ENCODE measurements at places on chromosomes 6 and 20. TPM values are rescaled to one million over a fixed set of nuclear protein-coding genes. Genes with fewer than 3 reads are reported as not detected.

The BNIP5 gene
- total RNA-seq, result not detected

DNA sequence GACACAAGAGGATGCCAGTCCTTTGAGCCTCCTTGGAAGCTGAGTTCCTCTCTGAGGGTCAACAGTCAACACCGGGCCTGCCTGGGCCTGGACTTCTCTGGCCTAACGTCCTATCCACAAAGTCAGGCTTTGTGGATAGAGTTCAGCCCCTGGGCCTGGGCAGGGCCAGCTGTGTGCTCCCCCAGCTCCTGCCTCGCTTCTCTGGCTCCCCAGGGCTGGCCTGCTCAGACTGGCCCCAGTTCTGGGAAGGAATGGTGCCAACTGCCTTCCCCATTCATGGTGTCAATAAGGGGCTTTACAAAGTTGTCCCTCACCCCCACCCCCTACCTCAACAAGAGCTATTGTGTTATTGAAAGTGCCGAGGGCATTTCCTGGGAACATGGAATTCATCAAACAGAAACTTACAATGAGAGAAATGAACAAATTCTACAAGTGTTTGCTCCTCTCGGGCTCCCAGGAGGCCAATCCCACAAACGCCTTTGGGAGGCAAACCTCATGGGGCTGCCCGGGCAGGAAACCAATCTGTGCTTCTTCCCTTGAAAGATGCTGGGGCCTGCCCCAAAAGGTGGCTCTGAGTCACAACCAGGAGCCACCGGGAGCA is 26.5 kb upstream of the PPP1R14C start:
- no peak overlapping the region for H3K27ac ChIP-seq
- no peak overlapping the region for H3K4me3 ChIP-seq
- no peaks in the 10 kb centered on the region for H3K36me3 ChIP-seq

GRCh38 chr6:97312241-97312640 is 29.2 kb upstream of the MMS22L start:
- H3K4me1 ChIP-seq, result no peaks in the 10 kb centered on the region
- no peaks in the 10 kb centered on the region for H3K27me3 ChIP-seq
- DNase-seq, result no peak

The EPPIN gene
- total RNA-seq, result not detected

DNA sequence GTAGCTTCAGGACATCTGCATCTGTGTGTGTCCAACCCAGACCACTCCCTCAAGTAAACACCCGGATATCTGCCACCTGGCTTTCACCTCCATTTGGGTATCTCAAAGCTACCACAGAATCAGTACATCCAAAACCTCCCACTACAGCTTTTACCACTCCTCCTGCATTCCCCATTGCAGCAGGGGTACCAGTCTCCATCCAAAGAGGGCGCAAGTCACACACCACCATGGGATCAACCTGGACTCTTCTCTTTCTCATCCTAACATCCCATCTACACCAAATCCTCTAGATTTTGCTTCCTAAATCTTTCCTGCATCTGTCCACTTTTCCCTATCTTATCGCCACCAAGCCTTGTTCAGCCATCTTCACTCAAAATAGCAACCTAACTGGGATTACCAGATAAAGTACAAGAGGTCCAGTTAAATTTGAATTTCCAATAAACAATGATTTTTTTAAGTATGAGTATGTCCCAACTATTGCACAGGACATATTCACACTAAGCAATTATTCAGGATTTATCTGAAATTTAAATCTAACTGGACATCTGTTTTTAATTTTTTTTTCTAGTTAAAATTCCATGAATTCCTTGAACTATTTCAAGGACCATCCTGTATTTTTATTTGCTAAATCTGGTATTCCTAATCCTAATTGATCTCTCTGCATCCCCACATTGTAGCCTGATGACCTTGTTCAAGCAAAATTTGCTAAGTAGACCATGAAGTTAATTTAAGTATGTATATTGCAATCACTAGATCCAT is 164.3 kb upstream of the MLN start:
- H3K27me3 ChIP-seq, result peaks cover 61% of the 10 kb centered on the region
- DNase-seq, result no peak
- H3K4me1 ChIP-seq, result no peaks in the 10 kb centered on the region
- H3K27ac ChIP-seq, result no peak overlapping the region
- H3K4me3 ChIP-seq, result no peak overlapping the region

DNA sequence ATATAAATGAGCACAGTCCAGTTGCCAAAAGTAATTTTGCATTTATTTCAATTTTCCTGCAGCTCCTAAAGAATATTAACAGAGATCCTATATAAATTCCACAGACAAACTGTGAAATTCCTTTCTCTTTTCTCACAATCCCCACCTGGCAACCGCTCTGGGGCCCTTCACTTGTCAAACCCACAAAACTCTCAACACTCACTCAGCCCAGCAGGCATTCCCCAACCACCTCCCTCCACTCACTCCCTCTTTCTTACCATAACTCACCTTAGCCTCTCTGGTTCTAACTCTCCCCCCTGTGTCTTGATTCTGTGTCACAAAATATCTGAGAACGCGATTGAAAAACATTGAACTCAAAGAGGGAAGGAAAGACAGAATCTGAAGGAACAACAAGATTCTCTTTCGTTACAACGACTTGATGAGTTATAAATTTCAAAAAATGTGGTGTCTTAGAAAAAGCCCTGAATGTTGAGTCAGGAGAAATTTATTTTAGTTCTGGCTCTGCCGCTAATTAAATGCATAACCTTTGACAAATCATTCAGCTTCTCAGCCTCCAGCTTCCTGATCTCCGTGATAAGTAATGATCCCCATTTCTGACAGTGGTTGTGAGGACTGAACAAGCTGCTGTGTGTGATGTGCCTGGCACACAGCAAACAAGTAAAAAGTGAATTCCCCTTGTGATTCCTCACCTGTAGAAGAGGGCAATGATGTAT is 87.9 kb downstream of the UNC5CL start:
- H3K27ac ChIP-seq, result peak overlapping the region; percentile 76
- peaks cover 4% of the 10 kb centered on the region for H3K36me3 ChIP-seq
- peaks cover 59% of the 10 kb centered on the region for H3K27me3 ChIP-seq
- no peak for DNase-seq
- no peak overlapping the region for H3K4me3 ChIP-seq
- peaks cover 6% of the 10 kb centered on the region for H3K4me1 ChIP-seq

- H3K36me3 ChIP-seq, result no peaks in the 10 kb centered on the region
- DNase-seq, result no peak
- no peaks in the 10 kb centered on the region for H3K4me1 ChIP-seq
- H3K27ac ChIP-seq, result no peak overlapping the region
- peak overlapping the region; percentile 39 for H3K4me3 ChIP-seq
Measured at GRCh38 chr6:112879920-112880413, 532.8 kb downstream of the RFPL4B start.

GRCh38 chr6:163962627-163963117 is 548.2 kb downstream of the QKI start:
- no peak for DNase-seq
- no peak overlapping the region for H3K4me3 ChIP-seq
- peaks cover 35% of the 10 kb centered on the region for H3K27me3 ChIP-seq

DNA sequence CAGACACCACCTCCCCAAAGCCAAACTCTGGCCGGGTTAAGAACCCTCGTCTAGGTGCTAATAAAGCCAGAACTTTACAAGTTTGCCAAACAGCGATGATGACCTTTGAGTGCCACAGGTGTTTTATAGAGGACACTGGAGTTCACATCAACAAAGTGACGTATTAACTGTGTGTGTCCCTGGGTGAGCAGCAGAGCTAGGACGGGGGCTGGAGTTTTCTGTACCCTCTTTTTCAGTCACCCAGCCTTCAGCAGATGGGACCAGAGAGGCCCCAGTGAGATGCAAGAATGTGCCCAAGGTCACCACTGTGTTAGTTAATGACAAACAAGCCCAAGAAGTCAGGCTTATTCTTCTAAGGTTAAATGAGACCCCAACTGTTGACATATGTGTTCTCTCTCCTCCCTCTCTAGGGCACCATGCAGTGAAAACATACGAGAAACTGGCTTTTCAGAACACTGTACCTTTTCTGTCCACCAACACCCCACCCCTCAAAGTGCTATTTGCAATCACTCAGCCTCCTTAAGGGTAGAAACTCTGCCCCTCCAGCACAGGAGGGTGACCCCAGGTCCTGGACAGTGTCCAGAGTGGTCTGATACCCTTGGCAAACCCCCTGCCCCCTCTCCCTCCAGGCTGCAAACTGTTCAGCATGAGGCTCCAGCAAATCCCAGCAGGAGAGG is 5.2 kb downstream of the SDC4 start:
- H3K4me3 ChIP-seq, result no peak overlapping the region
- no peak for DNase-seq
- no peaks in the 10 kb centered on the region for H3K27me3 ChIP-seq

The ZMYND8 gene
- 50.3 TPM for total RNA-seq

DNA sequence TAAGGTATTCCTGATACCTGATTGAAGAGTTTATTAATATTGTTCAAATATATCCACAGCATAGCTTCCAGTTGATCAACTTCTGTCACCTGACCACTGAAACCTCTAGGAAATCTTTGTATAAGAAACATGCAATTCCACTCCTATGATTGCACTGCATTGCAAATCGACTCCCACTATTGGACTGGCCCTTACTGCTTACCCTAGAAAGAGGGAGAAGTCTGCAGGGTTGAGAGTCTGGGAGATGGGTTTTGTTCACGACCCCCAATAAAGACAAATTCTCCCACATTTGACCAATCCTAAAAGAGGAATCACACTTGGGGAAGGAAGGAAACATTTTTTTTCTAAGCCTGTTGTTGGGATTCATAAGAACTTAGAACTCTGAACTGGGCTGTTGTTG is 43.7 kb downstream of the TNFRSF21 start:
- peaks cover 9% of the 10 kb centered on the region for H3K27me3 ChIP-seq
- H3K36me3 ChIP-seq, result no peaks in the 10 kb centered on the region
- H3K4me3 ChIP-seq, result no peak overlapping the region
- DNase-seq, result no peak
- H3K27ac ChIP-seq, result no peak overlapping the region
- H3K4me1 ChIP-seq, result no peaks in the 10 kb centered on the region

The GINS1 gene
- total RNA-seq, result 0.39 TPM

DNA sequence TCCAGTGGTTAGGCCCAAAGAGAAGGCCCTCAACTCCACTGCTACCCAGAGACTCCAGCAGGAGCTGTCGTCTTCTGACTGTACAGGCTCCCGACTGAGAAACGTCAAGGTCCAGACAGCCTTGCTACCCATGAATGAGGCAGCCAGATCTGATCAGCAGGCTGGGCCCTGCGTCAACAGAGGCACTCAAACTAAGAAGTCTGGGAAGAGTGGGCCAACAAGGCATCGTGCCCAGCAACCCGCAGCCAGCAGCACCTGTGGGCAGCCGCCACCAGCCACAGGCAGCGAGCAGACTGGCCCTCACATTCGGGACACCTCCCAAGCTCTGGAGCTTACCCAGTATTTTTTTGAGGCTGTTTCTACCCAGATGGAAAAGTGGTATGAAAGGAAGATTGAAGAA is 8.1 kb downstream of the LYRM2 start:
- no peak overlapping the region for H3K4me3 ChIP-seq
- DNase-seq, result no peak
- no peak overlapping the region for H3K27ac ChIP-seq
- H3K36me3 ChIP-seq, result peaks cover 11% of the 10 kb centered on the region
- H3K27me3 ChIP-seq, result no peaks in the 10 kb centered on the region

The NKX2-2 gene
- not detected for total RNA-seq

GRCh38 chr20:13756551-13756950 is 28.2 kb downstream of the ESF1 start:
- H3K27me3 ChIP-seq, result no peaks in the 10 kb centered on the region
- H3K4me3 ChIP-seq, result no peak overlapping the region
- no peak overlapping the region for H3K27ac ChIP-seq
- no peak for DNase-seq

GRCh38 chr6:112150363-112150762 is 63.0 kb downstream of the FAM229B start:
- DNase-seq, result no peak
- no peaks in the 10 kb centered on the region for H3K36me3 ChIP-seq
- no peak overlapping the region for H3K27ac ChIP-seq
- H3K27me3 ChIP-seq, result peaks cover 23% of the 10 kb centered on the region

DNA sequence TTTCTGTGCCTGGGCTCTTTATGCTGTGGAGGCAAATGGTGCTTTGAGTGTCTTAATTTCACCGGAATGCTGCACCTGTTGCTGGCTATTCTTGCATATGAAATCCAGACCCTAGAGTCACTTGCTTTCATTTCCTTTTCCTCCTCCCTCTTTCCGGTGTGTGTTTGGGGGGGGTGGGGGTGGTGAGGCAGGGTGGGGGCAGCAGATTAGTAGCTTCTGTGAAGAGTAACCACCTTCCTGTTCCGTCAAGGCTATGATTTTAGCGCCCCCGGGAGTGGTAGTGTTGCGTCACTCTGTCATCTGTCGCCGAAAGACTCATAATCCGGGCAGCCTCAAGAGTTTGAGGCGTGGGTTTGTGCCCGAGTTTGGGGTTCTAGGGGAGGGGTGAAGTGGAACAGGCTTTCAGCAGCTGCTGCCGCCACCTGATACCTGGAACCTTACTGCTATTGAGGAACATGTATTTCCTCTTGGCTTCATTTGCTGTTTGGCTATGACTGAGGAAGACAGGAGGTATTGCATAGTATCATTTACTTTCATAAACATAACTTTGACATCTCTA is 49.1 kb downstream of the UTRN start:
- H3K36me3 ChIP-seq, result no peaks in the 10 kb centered on the region
- H3K27me3 ChIP-seq, result no peaks in the 10 kb centered on the region
- peak overlapping the region; percentile 92 for H3K27ac ChIP-seq
- peak overlapping the region; percentile 81 for H3K4me3 ChIP-seq
- peak; percentile 23 for DNase-seq

GRCh38 chr20:52841003-52841402 is 131.2 kb upstream of the TSHZ2 start:
- DNase-seq, result no peak
- H3K4me3 ChIP-seq, result no peak overlapping the region
- peaks cover 2% of the 10 kb centered on the region for H3K4me1 ChIP-seq
- H3K27me3 ChIP-seq, result peaks cover 34% of the 10 kb centered on the region
- H3K36me3 ChIP-seq, result peaks cover 2% of the 10 kb centered on the region

The PAK5 gene
- total RNA-seq, result not detected

DNA sequence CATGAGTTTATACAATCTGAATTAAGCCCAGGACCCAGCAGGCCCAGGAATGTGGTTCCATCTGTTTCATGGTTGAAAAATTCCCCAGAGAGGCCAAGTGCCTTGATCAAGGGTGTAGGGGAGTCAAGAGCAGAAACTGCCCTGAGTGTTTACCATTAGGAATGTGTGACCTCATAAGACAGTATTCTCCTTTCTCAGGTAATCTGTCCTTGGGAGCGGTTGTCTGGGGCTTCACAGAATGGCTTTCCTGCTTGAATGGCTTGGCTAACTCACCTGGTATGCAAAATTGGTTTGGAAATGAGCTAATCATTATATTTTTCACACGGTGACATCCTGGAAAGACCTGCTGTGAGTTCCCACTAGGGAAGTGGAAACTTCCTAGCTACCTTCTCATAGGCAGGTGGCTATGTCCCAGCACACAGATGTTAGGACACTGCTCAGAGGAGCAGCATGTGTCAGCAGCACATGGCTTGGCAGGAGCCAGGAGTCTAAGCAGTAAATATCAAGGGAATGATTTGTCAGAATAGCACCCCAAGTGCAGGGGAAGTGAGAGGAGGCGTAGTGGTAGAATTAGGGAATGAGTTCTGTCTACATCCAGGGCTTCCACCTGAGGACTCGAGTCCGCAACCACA is 17.7 kb downstream of the CLIC5 start:
- peaks cover 8% of the 10 kb centered on the region for H3K4me1 ChIP-seq
- no peaks in the 10 kb centered on the region for H3K27me3 ChIP-seq
- no peak for DNase-seq
- peaks cover 2% of the 10 kb centered on the region for H3K36me3 ChIP-seq
- no peak overlapping the region for H3K27ac ChIP-seq
- H3K4me3 ChIP-seq, result no peak overlapping the region

- H3K27me3 ChIP-seq, result no peaks in the 10 kb centered on the region
- no peak overlapping the region for H3K27ac ChIP-seq
- H3K4me1 ChIP-seq, result no peaks in the 10 kb centered on the region
- H3K4me3 ChIP-seq, result no peak overlapping the region
- no peaks in the 10 kb centered on the region for H3K36me3 ChIP-seq
Measured at GRCh38 chr20:53434662-53435061, 159.0 kb downstream of the ZNF217 start.
